ENCODE measurements at places on chromosomes 2 and 18.
A peak's percentile ranks its signal among the peaks of the same experiment; 100 is the strongest.

DNA sequence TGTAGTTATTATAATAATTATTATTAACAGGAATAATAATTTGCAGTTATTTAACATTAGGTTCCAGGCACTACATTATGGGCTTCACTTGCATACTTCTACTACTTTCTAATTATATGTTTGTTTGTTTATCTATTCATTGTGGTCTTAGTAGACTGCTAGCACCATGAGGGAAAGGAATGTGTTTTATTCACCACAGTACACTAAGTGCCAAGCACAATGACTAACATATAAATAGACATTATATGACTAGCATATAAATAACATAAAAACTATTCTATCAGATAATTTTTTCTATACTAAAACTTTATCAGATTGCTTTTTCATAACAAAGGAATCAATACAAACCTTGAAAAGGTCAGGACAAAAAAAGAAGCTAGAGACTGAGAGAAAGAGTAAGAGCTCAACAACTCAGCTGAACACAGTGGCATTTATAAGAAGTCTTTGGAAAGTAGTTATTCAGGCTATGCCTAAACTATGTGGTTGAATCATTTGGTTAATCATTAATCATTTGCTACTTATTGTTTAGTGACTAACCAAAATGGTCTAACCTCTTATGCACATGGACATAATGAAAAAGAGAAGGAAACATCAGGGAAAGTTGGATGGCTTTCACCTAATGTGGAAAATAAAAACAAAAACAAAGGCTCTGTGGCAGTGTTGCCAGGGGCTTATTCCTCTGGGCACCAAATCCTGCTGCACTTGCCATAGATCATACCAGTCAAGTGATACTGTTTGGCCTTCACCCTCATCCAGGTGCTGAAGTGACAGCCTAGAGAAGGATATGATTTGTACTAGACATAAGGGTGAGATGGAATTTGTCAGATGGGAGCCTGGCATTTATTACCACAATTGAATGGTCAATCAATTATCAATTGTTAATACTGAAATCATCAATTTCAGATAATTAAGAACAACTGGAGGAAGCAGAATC lies 174.9 kb downstream of the ETAA1 start:
- DNase-seq: no peak

GRCh38 chr18:5868218-5868854 lies 27.0 kb downstream of the TMEM200C start:
- peak; percentile 38 for DNase-seq

DNA sequence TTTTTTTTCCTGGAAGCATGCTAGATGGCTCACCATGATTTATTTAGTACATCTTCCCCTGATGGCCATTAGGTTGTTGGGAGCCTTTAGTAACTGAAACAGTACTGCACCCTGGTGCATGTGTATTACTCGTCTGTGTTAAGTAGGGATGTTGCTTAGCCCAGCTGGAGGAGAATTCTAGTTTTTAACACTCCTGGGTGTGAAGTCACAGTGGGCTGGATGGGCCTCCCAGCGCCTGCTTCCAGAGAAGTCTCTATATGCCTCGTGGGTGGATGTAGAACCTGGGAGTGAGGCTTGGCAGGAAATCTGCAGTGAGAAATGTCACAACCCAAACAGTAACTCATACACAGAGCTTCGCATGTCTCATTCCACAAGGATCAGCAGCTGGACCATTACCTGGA lies 28.9 kb upstream of the NT5DC4 start:
- DNase-seq: no peak

DNA sequence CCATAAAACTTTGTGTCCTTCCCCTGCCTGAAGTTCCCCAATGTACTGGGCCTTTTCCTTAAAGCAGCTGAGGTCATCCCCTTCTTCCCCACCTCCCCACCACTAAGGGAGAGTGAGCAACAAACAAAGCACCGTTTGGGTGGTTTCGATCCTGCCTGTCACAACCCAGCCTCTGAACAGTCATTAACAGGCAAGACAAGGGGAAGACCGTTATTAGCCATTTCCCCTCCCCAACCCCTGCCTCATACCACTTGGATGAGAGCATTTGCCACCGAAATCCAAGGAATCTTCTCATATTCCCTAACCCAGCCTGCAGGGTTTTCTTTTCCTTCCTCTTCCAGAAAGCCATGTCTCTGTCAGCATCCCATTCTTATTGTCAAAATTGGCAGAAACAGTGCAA lies 65.6 kb downstream of the STRADB start:
- DNase-seq: no peak

DNA sequence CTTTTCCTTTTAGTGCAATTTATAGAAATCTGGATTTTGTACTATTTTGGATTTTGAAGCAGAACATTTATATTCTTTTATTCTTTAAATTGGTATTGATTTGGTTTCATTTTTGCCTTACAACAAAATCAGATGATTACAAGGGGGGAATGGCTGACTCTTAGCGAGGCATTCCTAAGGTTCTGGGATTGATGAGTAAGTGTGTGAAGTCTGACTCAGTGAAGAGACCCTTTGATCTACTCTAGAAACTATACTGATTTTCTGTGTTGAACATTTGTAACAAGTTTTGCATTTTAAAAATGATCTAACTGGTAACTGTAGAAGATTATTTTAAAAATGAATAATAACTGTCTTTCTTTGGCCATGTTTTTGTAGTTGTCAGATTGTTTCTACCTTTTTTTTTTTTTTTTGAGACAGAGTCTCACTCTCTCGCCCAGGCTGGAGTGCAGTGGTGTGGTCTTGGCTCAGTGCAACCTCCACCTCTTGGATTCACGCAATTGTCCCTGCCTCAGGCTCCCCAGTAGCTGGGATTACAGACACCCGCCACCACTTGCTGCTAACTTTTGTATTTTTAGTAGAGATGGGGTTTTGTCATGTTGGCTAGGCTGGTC lies 48.7 kb downstream of the TTC39C start:
- no peak for DNase-seq

DNA sequence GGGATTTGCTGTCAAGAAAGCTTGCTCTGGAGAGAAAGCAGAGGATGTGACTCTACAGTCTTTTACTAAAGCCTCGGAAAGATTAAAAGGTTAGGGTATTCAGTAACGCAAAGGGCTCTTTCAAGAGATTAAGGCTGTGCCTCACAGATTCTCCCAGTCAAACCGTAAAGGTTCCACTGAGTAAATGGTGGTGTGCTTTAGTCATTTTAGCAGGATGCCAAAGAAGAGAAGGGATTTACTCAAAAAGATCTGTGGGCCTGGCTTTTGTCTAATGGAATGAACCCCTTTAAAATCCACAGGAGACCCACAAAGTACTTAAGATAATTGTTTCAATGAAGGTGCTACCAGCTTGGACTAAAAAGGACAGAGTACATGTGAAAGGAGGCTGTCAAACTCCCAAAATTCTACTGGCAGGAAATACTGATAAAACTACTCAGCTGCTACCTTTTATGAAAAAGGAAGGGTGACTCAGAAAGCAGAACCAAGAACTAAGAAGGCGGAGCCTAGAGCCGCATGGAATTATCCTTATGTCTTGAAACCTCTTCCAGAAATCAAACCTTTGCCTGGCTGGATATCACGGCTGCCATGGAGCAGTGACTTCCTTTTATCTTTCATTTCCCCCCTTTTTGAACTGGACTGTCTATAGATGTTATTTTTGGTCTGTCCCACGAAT lies 670.2 kb upstream of the ZEB2 start:
- DNase-seq: no peak

DNA sequence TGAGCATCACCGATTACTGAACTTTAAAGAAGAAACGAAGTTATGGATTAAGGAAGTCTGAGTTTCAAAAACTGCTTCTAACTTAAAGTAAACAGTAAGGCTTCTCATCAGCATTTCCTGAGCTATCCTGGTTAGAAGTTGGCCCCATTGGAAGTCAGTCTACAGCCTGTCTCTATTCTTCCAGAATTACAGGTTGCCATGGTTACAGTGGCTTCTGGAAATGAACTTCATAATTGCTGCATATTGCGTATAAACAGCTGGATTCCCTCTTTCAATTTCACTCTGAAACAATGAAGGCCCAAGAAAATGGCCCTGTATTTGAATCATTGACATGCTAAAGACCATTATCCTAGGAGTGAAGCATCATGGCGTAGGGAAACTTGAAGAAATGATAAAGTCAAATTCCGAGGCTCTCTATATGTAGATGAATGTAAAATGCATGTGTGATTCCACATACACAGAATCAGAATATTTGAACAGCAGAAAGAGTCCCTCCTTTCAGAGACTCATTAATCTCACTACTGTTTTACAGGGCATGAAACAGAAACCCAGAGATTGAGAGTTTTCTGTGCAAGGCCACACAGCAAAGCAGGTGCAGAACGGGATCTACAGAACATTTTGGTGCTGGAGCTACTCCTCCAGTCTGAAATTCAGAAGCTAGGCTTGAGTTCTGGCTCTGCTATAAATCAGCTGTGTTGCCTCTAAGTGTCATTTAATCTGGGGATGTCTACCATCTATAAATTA lies 856.4 kb upstream of the CELF4 start:
- DNase-seq: no peak

GRCh38 chr2:241703032-241703604 lies 1.3 kb downstream of the ING5 start:
- DNase-seq: peak; percentile 59

Measured in SK-N-SH (cell line).